NCI-H510A (cell line): ENCODE measurements at places on chromosomes 5 and 9.

- DNase-seq: no peak
Measured at GRCh38 chr9:89797937-89798455, 193.2 kb downstream of the GADD45G start.

DNA sequence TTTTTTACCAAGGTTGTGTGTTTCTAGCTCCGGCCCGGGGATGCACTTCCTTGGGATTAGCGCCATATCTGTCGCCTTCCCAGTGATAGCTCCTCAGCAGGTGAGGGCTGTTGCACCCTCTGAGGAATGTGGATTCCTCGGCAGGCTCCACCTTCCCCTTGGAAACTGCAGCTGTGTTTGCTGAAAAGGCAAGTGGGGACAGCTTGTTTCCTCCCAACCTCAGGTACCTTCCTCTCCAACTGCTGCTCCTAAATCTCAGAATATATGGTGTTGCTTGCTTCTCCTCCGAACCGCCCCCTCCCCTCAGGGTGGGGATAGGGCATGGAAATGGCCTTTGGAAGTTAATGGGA lies 1.3 kb downstream of the SLC1A1 start:
- no peak for DNase-seq

GRCh38 chr5:76445830-76446229 lies 42.7 kb downstream of the IQGAP2 start:
- DNase-seq: no peak

DNA sequence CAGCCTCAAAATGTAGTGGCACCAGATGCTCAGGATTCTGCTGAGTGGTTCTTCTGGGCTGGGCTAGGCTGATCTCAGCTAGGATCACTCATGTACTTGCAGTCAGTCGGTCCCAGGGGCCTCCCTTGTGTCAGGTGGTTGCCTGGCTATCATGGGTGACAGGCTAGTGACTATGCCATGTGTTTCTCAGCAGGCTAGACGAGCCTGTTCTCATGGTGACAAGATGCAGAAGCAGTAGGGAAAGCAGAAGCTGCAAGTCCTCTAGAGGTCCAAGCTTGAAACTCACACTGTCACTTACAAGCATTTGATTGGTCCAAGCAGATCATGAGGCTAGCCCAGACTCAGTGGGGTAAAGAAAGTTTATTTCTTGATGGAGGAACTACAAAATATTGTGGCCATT lies 15.2 kb upstream of the KCNMB1 start:
- DNase-seq: no peak

DNA sequence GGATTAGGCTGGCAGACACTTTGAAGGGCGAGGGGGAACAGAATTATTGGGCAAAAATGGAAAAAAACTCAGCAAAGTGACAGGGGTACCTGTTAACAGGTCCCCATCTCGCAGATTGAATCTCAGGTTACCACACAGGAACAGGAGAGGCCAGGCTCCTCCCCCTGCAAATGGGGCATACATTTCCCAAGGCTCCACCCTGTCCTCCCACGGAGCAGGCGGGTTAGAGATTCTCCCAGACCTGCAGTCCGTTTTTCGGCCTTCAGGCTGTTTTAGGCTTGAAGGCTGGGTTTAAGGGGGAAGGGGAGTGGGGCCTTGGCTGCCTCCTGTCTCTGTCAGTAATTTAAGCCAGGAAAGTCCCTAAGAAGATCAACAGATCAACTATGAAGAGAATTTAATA lies 42.7 kb downstream of the LRRC70 start:
- DNase-seq: no peak

DNA sequence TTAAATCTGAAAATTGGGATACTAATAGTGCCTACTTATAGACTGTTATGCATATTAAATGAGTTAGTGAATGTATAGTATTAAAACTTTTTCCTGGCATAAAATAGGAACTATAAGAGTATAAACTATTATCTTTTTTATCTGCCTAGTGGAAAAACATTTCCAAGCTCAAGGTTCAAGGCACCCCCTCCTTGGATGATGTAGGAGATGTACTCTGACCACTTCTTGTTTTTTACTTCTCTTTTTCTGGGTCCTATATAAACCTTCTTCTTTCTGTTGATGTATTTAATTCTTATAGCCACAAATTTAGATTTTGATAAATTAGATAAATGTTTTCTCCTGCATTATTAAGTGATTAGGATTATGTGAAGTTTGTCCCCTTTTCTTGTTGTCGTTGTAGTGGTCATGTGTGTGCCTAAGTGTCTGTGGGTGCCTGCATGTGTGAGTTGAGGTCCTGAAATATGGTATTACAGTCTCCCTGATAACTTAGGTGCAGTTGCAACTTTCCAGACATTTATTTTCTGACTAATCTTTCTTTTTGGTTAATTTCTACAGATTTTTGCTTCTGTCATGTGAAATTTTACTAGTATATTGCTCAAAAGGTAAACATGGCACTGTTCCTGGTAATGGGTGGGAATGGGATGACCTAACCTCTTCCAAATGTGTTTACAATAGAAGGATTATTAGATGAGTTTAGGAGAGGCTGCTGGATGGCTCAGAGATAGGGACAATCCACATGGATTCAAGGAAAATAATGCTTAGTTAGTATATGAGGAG lies 160.8 kb upstream of the CDKN2B start:
- no peak for DNase-seq

DNA sequence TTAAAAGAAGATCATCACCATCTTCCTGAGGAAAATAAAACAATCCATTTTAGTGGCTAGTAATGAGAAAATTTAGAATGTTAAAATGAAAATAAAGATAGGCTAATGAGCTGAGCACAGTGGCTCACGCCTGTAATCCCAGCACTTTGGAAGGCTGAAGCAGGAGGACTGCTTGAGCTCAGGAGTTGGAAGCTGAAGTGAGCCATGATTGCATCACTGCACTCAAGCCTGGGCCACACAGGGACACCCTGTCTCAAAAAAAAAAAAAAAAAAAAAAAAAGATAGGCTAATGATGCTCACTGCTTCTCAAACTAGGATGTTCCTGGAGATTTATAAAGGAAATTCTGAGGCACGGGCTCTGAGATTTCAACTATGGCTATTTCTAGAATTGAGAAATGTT lies 50.3 kb downstream of the CPLANE1 start:
- no peak for DNase-seq

- no peak for DNase-seq
Measured at GRCh38 chr5:80865551-80865950, 94.6 kb upstream of the RASGRF2 start.

DNA sequence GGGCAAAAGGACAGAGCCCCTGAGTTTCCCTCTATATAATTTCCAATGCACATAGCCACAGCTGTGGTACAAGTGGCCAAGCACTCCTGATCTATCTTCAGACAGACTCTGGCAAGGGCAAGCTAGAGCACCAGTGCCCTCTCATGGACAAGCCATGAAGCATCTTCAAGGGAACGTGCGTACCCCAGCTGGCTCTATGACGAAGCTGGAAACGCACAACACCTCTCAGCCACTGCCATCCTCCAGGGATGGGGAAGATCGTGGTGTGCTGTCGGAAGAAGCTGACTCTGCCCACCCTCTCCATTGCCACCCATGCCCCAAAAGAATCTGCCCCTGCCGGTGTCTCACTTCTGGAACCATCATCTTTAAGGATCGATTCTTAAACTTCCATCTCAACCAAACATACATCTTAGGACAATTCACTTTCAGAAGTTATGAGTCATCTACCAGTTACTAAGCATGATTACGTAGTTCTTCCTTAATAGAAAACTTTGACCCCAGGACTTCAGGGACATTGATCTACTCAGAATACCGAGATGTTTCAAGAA lies 482.9 kb downstream of the AGTPBP1 start:
- DNase-seq: peak; percentile 55

- DNase-seq: no peak
Measured at GRCh38 chr9:85536514-85536913, 205.2 kb downstream of the AGTPBP1 start.

- DNase-seq: no peak
Measured at GRCh38 chr5:139763280-139763929, 32.2 kb upstream of the PSD2 start.

DNA sequence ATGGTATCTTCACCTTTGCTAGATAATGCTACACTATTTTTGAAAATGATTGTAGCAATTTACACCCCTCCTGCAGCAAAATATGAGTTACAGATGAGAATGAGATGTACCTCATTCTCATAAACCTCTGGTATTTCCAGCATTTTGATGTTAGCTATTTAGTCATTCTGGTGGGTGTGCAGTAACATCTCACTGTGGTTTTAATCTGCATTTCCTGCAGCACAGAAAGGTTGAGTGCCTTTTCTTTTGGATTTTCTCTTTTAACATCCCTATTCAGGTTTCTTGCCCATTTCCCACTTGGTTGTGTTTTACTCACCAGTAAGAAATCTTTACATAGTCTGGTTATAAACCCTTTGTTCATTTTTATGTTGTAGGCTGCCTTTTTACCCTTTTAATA lies 206.2 kb downstream of the NR3C1 start:
- no peak for DNase-seq

GRCh38 chr5:143676802-143677201 lies 135.2 kb upstream of the HMHB1 start:
- DNase-seq: no peak

DNA sequence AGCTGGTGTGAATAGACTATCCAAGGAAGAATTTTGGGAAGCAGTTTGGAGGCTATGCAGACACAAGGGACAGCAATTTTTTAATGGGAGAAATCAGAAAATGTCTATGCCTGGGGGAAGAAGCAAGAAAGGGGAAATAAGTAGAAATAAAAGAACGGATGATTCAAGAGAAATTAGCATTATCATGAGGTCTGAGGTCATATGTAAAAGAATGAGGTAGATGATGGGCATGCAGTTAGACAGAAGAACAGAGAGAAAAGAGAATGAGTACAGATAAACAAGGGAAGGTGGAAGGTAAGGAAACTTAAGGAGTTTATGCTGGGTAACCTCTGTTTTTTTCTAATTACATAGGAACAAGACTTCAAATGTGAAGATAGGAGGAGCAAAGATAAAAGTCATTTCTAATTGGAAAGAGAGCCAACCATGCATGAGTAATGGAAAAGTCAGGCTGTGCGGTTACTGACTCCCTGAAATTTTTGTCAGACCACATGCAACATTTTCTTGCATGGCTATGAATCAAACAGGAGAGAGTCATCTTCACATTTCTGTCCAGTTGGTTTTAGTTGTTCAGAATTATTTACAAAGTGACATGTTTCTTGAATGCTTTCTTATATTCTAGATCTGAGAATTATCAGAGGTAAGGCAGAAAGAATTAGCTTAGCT lies 101.0 kb upstream of the PIK3R1 start:
- DNase-seq: no peak

GRCh38 chr5:126884269-126884819 lies 107.4 kb downstream of the LMNB1 start:
- no peak for DNase-seq

DNA sequence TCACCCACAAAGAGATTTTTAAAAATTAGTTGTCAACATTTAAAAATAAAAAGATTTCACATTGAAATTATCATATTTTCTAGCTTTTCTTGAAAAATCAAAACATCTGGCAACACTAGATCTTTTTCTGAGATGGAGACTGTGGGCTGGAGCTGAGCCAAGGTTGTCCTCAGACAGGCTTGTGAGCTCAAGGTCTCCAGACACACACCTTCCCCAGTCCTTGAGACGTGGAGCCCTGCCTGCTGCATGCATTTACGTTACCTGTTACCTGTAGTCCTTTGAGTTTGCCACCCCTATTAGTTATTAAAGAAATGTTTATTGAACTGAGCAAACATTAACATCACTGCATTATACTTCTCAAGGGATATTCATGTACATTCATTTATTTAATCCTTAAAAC lies 87.5 kb upstream of the TLE1 start:
- no peak for DNase-seq

DNA sequence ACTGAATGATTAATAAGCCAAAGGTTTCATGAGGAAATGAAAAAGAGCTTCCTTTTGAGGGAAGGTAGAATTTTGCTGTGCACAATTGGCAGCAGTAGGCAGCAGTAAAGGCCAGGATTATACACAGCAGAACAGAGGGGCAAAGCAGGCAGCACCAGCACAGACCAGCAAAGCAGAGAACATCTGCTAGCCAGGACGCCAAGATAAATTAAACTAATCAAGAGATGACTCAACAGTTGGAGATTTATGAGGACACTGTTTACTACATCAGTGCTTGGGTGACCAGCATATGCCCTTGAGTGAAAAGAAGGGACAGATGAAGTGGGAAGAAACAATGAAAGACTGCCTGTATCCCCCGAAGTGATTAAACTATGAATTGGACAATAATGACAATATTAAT lies 871.4 kb upstream of the CDH10 start:
- DNase-seq: no peak

DNA sequence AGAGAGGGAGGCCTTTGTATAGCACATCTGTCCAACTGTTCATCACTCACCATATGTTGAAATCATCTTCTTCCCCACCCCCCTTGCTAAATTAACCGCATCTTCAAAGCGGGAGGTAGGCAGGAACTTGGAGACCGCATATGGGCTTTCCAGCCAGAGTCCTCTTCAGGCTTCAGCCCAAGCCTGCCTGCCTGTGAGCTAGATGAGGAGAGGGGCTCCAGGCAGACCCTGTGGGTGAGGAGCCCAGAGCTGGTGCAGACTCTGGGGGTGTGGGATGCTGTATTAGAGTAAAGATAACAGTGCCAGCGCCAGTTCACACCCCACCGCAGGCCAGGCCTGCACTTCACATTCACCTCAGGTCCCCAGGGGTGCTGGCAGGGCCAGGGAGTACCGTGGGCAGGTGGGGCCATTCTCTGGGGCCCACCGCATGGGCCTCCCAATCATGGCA lies 16.2 kb downstream of the PRRC2B start:
- DNase-seq: no peak

GRCh38 chr9:734831-735511 lies 106.5 kb upstream of the DMRT1 start:
- no peak for DNase-seq

DNA sequence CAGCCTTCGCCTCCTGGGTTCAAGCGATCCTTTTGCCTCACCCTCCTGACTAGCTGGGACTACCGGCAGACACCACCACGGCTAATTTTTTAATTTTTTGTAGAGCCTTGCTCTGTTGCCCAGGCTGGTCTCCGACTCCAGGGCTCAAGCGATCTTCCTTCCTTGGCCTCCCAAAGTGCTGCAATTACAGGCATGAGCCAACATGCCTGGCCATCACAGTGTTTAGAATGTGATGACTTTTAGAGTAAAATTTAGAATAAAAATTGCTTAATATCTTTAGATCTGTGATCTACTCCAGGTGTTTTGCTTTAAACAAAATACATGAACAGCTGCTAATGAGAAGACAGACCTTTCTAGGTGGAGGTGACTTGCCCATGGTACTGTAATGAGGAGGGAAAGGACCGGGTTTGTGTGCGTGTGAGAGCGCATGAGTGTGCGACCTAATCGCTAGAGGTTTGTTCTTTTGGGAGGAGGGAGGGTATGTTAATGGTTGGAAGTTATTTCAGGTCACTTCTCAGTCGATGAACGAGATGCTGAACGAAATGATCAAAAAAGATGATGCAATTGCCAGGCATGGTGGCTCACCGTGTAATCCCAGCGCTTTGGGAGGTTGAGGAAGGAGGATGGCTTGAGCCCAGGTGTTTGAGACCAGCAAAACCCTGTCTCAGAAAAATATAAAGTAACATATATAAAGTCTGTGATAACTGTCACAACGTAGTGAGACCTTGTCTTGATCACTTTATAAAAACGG lies 2.0 kb downstream of the CNOT6 start:
- DNase-seq: no peak
